Amygdala (tissue), 56 donors: ENCODE measurements at places on chromosomes 6 and 20.
A peak's percentile ranks its signal among the peaks of the same experiment; 100 is the strongest.

GRCh38 chr6:125866433-125866832 is 75.7 kb downstream of the NCOA7 start:
- no peak for DNase-seq

- no peak for DNase-seq
Measured at GRCh38 chr6:106509420-106510089, 119.7 kb downstream of the RTN4IP1 start.

DNA sequence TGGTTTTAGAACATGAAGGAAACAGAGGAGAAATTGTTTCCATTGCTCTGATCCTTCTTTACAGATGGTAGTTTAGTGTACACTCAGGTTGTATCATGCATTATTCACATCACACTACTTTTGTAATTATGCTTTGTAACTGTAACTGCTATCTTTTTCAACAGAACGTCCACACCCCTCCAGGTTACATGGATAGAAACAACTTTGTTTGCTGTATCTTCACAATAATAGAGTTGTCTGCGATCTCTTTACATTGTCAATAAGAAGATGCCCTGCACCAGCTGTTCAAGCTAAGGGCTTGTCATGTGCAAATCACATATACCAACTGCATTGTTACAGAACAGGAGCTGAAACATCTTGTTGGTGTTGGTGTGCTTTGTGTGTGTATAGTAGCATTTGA is 67.9 kb upstream of the MAP7 start:
- DNase-seq, result no peak

GRCh38 chr20:58512808-58513552 is 2.2 kb downstream of the APCDD1L start:
- DNase-seq, result no peak

GRCh38 chr6:37625591-37626374 is 71.9 kb downstream of the MDGA1 start:
- DNase-seq, result no peak

DNA sequence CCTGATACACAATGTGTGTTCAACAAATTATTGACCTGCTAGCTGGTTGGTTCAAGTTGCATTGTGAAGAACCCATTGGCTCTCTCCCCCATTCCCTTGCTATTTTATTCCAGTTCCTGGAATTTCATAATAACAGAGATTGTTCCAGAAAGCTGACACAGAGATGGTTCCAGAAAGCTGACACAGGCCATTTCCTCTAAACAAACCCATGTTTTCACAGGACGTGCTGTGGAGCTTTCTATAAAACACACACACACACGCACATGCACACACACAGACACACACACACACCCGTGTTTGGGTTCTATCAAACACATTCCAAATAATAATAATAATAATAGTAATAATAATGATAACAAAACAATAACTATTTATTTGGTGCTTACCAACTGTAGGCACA is 259.1 kb downstream of the CLIC5 start:
- no peak for DNase-seq

DNA sequence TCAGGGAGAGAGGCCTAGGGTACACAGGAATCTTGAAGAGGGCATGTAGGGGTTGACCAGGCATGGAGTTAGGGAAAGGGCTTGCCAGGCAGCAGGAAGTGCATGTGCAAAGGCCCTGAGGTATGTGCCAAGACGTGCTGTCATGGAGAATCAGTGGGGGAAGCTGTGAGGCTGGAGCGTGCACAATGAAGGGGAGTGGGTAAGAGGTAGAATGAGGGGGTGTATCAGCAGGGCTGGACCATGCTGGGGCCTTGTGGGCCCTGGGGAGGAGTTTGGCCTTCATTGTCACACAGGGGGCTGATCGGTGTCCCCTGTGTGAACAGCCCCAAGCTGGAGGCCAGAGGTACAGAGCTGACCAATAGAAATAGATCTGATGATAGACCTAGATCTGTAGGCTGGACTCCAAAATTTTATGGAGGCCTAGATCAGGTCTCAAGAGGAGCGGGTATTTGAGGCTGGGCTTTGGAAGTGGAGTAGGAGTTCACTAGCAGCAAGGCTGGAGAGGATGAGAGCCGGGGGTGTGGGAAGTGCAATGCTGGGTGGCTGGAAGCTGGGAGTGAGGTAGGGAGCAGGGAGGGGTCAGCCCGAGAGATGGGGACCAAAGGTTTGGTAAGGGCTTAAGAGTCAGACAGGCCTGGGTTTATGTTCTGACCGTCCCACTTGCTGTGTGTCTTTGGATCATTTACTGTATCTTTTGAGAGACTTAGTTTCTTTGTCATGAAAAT is 3.0 kb downstream of the SRC start:
- no peak for DNase-seq

DNA sequence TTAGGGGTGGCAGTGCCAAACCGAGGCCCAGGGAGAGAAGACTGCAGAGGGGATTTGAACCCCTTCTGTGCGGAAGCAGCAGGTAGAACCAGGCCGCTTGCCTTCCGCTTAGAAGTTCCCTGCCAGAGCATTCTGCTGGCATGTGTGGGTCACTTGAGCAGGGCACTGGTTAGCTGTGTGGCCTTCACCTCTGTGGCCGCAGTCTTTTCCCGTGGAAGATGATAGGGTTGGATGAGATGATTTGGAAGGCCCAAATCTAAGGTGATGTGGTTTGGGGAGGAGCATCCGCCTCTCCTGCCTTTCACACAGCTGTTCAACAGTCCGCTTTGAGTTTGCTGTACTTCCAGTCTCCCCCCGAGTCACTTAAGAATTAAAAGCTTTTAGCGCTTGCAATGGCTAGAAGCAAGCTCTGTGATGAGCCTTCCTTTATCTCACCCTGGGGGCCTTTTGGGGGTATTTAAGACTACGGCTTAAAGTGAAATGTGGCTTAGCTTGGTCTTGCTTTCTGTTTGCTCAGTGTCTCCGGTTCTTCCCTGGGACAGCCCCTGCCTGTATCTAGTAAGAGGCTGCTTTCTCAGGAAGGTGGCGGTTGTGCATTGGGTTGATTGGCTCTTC is 743 bp downstream of the CMTR1 start:
- peak; percentile 39 for DNase-seq

GRCh38 chr20:47141941-47142773 is 214.3 kb downstream of the ZMYND8 start:
- DNase-seq, result no peak

DNA sequence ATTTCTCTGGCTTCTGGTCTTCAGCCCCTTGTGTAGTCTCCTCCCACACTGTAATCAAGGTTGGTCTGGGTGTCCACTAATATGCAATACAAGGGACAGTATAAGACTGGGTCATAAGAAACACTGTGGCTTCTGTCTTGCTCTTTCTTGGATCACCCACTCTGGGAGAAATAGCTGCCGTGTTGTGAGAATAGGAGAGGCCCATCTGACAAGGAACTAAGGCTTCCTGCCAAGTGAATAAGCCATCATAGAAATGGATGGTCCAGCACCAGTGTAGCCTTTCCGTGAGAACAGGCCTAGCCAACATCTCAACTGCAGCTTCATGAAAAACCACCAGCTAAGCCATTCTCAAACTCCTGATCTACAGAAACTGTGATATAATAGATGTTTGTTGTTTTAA is 23.3 kb downstream of the BAG2 start:
- no peak for DNase-seq

DNA sequence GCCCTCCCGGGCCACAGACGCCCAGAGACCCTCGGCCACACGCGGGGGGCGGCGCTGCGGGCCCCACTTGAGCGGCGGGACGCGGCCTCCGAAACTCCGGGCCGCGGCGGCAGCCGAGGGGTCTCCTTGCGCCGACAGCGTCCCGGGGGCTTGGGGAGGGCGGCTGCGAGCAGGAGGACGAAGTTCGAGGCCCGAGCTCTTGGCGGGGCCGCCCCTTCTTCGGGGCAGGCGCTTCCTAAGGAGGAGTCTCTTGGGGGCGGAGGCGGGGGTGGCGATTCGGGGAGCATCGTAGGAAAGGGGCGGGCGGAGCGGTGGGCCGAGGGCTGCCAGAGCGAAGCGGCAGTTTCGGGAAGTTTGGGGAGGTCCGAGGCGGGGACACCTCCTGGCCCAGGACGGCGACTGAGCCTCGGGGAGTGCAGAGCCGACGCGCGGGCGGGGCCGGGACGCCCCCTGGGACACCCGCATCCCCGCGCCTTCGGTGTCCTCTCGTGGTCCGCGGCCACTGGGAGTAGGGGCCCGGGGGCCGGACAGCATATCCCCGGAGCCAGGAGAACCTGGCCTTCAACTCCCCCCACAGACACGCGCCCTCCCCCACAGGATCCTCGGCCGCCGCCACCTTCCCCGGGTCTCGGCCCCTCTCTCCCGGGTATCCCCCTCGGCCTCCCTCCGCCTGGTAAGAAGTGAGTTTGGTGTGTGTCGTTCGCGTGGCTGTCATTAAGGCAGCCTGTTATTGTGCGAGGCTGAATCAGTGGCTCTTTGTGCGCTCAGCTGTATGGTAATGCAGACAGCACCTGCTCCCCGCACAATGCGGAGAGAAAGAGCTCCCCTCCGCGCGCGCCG is 613 bp upstream of the DLL1 start:
- DNase-seq, result peak; percentile 81

- DNase-seq, result no peak
Measured at GRCh38 chr6:40185486-40185885, 251.2 kb upstream of the MOCS1 start.

GRCh38 chr20:53524589-53525312 is 68.9 kb downstream of the ZNF217 start:
- no peak for DNase-seq

- no peak for DNase-seq
Measured at GRCh38 chr6:7165890-7166267, 58.1 kb downstream of the RREB1 start.

- DNase-seq, result no peak
Measured at GRCh38 chr20:33883164-33883563, 72.0 kb downstream of the CHMP4B start.

GRCh38 chr20:34618676-34619075 is 58.2 kb downstream of the PIGU start:
- no peak for DNase-seq

GRCh38 chr6:14735956-14736486 is 509.8 kb upstream of the JARID2 start:
- no peak for DNase-seq

- DNase-seq, result no peak
Measured at GRCh38 chr20:6768228-6769140, 998 bp downstream of the BMP2 start.

DNA sequence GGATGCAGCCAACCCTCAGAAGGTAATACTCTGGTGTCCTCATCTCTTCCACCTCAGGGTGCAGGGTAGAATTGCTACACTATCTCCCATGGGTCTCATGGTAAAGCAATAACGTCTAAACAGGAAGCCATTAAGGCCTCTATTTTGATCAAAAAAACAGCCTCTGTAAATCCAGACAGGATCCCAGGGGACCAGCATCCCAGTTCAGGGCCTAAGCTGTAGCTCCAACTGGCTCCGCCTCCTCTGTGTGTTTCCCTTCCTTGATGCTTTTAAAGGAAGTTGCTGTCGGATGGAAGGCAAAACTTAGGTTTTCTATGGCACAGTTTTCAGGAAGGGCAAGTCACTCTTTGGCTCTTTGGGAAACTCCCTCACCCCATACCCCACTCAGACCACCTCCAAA is 222.0 kb downstream of the MAFB start:
- no peak for DNase-seq

GRCh38 chr6:166798652-166799051 is 157.7 kb downstream of the RNASET2 start:
- no peak for DNase-seq

GRCh38 chr6:152136449-152136825 is 329.0 kb downstream of the ESR1 start:
- DNase-seq, result no peak

- DNase-seq, result no peak
Measured at GRCh38 chr20:8575114-8575513, 443.0 kb downstream of the PLCB1 start.

GRCh38 chr6:107959392-107959791 is 1.4 kb upstream of the SEC63 start:
- no peak for DNase-seq

- no peak for DNase-seq
Measured at GRCh38 chr6:136749359-136749997, 42.8 kb downstream of the MAP3K5 start.

GRCh38 chr6:24117021-24117420 is 9.0 kb upstream of the NRSN1 start:
- no peak for DNase-seq

DNA sequence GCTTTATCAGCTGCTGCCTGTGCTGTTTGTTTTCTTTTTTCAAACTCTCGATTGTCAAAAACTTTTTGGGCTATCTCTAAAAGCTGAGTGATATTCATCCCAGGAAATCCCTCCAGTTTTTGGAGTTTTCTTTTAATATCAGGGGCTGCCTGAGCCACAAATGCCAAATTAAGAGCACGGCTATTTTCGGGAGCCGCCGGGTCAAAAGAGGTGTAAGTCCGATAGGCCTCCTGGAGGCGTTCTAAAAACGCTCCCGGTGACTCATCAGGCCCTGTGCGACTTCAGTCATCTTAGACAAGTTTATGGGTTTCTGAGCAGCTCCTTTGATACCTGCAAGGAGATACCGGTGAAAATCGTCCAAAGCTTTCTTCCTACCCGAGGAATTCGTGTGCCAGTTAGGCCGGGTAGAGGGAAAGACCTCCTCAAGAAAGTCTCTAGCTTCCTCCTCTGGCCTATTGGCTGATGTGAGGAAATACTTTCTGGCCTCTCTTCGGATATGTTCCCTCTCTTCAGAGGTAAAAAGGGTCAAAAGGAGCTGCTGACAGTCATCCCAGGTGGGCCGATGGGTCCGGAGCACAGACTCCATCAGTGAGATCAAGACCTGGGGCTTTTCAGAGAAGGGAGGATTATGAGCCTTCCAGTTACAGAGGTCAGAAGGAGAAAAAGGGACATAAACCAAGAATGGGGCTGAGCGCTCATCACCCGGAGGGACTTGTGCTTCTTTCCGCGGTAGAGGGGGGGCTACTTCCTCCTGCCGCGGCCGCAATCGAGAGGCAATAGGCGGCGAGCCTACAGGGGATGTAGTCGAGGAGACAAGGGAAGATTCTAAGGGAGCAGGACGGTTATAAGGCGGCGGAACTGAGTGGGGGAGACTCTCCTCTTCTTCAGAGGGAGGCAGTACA is 151.1 kb downstream of the TRIM27 start:
- DNase-seq, result no peak

DNA sequence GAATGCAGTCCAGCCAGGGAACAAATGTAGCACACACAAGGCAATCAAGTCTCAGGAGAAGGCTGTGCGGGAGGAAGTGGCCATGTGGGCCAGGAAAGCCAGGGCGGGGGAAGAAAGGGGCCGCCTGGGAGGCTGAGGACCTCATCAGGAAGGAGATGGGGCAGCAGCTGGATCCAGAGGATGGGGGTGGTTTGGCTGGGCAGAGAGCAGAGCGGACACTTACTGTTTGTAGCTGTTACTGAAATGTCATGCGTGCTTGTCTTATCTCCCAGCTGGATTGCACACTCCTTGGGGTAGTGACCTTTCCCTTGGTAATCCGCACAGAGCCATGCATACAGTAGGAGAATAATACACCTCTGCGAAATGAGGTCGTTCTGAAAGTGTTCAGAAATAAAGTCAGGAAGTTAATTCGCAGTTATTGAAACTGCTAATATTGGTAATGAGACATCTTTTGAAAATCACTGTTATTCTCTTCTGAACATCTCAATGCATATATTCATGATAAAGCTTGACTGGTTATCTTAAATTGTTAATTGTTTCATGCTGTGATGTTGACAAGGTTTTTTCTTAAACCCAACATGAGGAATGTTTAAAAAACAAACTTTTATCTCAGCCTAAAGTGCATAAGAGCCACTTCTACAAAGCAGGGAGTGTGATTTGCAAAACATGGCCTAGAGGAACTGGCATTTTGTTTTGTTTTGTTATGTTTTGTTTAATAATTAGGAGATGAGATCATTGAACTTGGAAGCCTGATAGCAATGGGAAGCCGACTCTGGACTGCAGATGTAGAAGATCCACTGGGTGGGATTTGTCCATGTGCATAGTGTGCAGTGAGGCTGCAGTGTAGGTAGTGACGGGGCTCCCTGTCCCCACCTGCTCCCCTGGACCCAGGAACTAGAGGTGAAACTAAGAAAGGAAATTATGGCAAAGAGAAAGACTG is 18.0 kb upstream of the MAP3K4 start:
- DNase-seq, result no peak

- DNase-seq, result no peak
Measured at GRCh38 chr6:133705731-133706130, 183.2 kb upstream of the TCF21 start.
